ENCODE measurements at places on chromosomes 6 and 20.

DNA sequence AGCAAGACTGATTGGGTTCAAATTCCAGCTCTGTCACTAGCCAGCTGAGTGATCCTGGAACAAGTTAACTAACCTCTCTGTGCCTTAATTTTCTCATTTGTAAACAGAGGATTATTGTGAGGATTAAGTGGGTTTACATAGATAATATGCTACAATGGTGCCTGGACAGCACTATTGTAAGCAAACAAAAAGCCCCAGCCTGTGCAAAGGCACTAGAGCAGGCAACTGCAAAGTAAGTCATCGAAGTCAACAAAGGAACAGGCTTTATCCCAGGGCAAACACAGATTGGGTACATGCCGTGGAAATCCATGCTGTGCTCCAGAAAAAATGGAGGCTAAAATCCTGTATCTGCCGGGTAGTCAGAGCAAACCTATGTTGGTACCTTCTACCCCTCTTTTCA is 43.2 kb upstream of the CTNNBL1 start:
- DNase-seq: no peak

- DNase-seq: no peak
Observed at GRCh38 chr6:37005061-37005810, at the start of gene FGD2. Gene FGD2, plus strand, starts transcription at chr6:37005655. Its CDS starts 163 bp downstream, at chr6:37005818.

DNA sequence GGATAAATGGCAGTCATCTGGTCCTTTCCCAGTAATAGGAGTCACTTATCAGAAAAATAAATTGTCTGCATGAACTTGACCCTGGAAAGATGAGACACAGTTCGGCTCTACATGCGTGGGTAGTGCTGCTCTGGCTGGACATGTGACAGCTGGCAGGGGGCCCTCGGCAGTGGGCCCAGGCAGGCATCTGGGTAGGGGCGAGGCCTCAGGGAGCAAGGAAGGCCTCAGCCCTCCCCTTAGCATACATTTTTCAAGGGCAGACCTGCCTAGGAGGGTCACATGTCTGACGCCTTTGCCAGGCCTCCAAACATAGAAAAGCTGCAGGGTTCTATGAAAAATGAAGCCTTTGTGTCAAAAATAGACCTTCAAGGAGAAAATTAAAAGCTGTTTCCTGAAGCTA is 12.8 kb upstream of the ILRUN start:
- DNase-seq: no peak

- no peak for DNase-seq
Observed at GRCh38 chr20:46371656-46372055, 34.8 kb downstream of the ELMO2 start.

DNA sequence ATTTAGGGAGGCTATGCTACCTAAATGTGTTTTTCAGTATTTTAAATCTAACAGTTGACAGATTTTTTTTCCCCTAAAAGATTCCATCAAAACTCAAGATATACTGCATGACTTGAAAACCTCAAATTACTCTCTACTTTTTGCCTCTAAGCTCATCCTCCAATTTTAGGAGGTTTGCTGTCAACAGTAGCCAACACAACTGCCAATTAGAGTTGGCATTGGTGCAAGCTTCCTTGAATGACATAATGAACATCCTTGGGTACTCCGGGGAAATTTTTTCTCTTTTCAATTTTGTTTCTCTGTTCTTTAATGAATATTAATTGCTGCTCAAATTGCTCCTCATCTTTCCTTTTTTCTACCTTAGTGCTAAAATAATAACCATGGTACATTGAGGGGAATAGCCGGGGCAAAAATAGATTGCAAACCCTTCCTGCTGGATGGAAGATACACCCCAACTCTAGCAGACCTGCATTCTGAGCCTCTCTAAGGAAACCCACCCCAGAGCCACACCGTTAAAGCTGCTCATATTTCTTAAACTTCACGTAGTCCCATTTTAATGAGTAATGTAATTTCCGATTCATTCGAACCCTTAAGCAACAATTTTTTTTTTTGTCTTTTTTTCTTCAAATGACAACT is 34.3 kb downstream of the SLC22A23 start:
- no peak for DNase-seq
